Stimulated activated CD8-positive, alpha-beta memory T cell treated with anti-CD3 and anti-CD28 coated beads, Interleukin-7, amount 100 ng/mL, for 1 hour (primary cell): ENCODE measurements at places on chromosomes 4 and X.

- DNase-seq, result no peak
These were observed 41.3 kb downstream of the DOCK11 start for GRCh38 chrX:118536687-118537461.

- DNase-seq, result no peak
These were observed 8.5 kb downstream of the SRP72 start for GRCh38 chr4:56475917-56476316.

DNA sequence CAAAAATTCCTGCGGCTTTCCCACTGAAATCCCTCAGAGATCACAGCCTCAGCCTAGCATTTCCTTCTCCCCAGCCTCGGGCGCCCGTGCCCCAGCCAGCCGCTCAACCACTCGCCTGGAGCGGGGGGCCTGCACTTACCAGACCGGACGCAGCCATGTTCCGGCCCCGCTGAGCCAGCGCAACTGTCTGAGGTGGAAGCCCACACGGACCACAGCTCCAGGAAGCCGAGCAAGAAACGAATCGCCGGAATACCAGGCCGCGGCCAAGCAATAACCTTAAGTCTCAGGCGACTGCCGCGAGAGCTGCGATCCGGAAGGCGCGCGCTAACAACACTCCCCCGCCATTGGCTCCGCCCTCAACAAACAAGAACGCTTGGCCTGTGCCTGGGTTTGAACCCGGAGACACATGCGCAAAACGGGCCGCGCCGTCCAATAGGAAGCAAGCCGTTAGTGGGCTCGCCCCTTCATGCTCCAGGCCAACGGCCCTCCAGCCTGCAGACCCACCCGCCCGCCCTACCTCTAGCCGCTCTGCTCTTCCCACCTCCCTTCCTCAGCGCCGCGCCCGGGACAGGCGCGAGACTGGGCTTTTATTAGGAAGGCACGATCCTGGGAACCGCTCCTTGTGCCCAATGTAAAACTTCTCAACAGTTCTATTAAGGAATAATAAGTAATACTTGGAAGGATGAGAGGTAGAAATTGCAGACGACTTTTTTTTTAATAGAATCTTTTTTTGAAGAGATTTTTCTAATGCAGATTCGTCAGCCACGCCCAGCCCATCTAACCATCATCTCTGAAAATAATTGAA is at the start of gene CENPC:
Gene CENPC (minus strand): TSS at position 305 of the 805 bp plus-strand sequence. CDS start 148 bp downstream, at position 157.
- DNase-seq, result peak; percentile 80

DNA sequence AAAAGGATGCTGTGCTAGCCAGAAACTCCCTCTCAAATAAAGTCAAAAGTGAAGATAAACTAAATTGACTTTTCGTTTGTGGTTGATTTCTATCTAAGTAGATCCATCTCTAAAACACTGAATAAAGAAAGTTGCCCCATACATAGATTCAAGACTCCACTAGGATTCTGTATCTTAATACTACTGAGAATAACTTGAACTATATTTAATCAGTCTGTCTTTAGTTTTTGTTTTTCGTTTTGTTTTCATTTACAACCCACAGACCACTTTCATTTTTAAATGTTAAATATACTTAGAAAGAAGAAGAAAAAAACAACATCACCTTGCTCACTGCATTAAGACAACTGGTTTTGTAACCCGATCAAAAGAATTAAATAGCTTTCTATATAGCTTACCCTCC is 655.0 kb downstream of the RPA4 start:
- no peak for DNase-seq

DNA sequence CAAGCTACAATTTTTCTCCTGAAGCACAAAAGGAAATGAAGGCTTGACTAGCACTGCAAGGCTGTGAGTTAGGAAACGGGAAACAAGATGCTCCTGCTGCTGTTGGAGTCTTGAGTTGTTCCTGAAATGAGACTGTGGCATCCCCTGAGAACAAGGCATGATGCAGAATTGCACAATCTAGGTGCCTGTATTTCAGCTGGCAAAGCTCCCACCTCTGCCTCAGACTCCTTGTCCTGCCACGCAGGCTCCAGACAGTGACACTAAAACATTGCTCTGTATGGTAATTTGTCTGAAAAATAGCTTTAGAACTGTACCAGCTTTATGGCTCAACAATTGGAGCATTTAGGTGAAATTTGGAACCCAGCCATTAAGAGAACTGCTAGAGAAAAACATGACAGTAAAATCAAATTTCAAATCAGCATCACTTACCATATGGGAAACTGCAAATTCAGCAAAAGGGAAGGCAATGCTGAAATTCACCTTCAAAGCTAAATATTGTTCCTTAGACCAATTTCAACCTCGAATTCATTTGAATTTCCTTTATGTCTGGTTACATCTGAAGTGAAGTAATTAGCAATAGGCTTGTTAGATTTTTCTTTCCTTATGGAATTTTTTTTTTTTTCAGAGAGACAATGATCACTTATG is 103.4 kb downstream of the MFAP3L start:
- no peak for DNase-seq

- no peak for DNase-seq
These were observed 725 bp upstream of the CXCL1 start for GRCh38 chr4:73868206-73869129.

DNA sequence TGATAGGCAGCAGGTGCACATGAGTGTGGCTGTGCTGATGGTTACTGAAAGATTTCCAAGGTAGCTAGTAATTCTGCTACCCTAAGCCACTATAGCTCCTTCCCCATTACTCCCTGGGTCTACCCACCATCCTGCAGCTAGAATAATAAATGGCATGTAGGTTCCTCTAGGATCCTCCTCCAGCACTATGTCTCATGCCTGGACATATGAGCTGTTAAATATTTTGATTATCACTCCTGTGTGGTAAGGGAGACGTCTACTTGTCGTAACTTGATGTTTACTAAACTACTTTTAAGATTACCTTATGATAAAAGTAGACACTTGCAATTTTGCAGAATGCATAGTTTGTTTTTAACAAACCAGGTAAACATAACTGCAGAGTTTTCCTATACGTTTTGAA is 35.5 kb downstream of the TET2 start:
- no peak for DNase-seq

DNA sequence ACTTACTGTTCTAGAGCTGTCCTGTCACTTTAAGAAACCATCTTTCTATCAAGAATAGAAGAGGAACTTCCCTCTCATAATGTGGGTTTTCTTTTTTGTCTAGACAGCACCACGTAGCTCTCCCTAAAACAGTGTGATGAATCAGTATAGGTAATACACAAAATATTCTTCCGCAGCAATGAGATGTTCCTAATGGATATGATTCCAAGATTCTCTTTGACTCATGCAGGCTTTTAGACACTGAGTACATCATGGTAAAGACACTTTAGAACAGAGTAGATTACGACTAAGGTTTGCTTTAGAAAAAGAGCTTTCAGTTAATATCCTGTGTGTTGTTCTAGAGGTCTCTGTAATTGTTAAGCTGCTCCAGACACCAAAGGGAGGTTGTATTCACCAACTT is 69.8 kb downstream of the PTTG2 start:
- no peak for DNase-seq

DNA sequence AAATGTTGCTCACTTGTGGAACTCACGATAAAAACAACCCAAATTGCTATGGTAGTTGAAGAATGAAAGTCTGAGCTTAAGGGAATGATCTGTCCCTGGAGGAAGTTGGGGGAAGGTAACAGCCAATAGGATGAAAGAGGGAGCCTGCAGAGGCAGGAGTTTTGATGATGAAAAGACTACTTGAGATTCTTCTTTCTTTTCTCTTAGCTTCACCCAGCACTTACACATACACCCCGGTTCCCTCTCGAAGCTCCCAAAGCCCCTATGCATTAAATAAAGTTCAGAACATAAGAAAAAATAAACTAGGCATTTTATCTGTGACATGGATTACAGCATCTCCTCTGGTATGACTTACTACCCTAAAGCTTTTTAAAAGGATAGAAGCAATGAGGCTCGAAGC is 122.9 kb upstream of the GATB start:
- no peak for DNase-seq

DNA sequence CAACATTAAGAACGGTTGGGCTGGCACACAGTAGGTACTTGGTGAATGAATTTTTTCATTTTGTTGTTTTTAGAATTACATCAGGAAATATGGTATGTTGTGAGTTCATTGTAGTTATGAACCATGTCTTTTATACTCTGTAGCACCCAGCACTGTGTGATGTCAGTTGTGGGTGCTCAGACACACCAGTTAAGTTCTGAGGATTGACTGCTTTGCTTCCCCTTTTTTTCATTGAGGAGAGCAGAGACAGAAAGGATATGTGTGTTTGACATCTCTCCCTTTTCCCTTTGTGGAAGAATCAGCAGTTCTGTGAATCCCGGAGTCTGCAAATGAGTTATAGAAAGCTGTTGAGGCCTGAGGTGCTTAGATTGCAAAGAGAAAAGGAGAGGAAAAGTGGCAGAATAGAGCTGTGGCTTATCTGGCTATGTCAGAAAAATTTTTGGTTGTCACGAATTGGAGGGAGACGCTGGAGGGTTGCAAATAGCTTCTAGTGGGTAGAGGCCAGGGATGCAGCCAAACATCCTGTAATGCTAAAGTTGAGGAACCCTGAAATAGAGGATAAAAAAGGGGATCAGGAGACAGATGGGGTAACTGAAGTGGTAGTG is 13.1 kb downstream of the SMAD1 start:
- no peak for DNase-seq

DNA sequence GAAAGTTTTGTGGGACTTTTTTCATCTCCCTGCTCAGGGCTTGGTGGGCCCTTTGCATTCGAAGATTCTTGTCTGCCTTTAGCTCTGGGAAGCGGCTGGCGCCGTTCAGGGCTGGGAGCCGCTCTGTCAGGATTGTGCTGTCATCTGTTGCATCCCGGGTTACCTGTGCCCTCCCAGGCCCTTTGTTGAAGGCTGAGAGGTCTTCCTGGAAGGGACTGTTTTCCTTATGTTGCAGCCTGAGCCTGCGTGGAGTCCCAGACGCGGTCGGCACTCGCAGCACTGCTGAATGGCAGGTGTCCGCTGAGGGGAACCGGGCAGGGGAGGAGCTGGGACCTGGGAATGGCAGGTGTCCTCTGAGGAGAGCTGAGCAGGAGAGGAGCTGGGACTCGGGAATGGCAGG is 15.9 kb downstream of the RGS12 start:
- no peak for DNase-seq

DNA sequence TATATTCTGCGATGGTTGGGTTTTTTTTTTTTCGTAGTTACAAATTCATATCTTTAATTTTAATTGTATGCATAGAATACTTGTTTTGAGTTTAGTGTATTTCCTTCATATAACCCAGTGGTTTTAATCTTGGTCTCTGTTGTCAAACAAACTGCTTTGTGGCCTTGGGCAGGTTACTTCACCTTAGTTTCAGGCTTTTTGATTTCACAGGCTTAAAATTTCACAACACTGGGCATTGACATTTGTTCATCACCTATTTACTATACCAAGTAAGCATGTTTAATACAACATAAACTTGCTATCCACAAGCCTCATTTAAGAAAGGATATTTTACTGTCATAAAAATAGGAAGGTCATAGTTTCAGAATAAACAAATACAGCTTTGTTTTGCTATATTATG is 14.7 kb downstream of the RAPGEF2 start:
- DNase-seq, result no peak

DNA sequence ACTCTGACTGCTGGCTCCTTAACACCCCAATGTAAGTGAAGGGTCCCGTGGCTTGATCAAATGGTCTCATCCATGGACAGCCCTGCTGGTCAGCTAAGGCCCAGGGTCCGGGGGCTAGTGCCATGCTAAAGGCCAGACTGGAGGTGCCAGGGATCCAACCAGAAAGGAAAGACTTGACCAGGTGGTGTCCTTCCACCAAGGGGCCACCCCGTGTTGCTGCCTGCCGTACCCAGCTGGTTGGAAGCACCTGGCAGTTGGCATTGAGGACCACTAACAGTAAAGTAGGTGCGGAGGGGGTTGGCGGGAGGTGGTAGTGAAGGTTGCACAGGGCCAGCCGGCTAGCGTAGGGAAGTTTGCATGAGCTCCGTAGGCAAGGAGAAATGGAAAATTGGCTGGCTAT is 1.7 kb upstream of the IL1RAPL2 start:
- no peak for DNase-seq

DNA sequence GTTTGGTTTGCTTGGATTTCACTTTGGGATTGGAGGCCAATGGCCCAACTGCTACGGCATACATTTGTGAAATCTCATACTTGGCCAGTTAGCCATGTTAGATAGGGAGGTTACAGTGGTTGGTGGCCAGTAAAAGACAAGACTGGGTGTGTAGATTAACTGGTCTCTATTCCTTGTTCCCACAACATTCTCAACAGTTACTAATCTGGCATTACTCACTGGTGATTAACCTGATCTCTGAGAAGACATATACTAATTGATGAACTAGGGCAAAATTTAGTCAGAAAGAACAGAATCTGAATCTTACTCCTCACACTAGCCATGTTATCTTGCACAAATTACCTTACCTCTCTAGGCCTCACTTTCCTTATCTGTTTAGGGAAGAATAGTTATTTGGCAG is 33.4 kb downstream of the GATB start:
- DNase-seq, result no peak

- no peak for DNase-seq
These were observed 2.5 kb downstream of the CCNI start for GRCh38 chr4:77073106-77073809.

- DNase-seq, result no peak
These were observed 177.2 kb downstream of the AFAP1 start for GRCh38 chr4:7762376-7763030.

DNA sequence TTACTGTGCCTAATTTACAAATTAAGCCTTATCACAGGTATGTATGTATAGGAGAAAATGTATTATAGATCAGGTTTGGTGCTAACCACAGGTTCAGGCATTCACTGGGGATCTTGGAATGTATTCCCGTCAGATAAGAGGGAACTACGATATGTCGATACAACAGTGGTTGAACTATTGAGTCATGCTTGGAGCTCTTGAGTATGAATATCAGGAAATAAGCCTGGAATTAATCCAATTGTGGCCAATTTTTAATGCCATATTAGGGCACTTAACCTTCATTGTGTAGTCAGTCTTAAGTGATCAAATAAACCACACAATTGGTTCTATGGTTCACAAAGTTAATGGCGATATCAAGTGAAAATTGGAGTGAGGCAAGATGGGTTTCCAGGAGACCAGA is 556.5 kb downstream of the IL1RAPL1 start:
- no peak for DNase-seq

GRCh38 chrX:70402721-70403120 is 20.4 kb upstream of the GDPD2 start:
- no peak for DNase-seq
